Suppressor macrophage (primary cell): ENCODE measurements at places on chromosomes 12 and 14.

GRCh38 chr12:124852911-124853427 lies 10.7 kb downstream of the SCARB1 start:
- peak; percentile 68 for DNase-seq

DNA sequence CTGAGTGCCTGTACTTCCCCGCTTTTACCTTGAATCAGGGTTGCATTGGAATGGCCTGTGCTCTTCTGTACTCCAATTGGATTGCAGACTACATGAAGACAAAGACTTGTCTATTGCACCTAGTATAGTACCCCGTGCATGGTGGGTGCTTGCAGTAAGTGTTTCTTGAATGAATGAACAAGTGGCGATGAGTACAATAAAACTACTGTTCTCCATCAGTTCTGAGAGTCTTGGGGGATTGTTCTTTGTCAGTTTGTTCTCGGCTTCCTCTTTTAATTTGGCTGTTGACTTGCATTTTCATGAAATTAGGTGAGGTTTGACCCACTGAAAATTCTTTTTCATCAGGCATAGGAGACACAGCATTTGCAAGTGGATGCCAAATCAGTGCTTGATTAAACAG lies 34.1 kb downstream of the ERH start:
- no peak for DNase-seq

DNA sequence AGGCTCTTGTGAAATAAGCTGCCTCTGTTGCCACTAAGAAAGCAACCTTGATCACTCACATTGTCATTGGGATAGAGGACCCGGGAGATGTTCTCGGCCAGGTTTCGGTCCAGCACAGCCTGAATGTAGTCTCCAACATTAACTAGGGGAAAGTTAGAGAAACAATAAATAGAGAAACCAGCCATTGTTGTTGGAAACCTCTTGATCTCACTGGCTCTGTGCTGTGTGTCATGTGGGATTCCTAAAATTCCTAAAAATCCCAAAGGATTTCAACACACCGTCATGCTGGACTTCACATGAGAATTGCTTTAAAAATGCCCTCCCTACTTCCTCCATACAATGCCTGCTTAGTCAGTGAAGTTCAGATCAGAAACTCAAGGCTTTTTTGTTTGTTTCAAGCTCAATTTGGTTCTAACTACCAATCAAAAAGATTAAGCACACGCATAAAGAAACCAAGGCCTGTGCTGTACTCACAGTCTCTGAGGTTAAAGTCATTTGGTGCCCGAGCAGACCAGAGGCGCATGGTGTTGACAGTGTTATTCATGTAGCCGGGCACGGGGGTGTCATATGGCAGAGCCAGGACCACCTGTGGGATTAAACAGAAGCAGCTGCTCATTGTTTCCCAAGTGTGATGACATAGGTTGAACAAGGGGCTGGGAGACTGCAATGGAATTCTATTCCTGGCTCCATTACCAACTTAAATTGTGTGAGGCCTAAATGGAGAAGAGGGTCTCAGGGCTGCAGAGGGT lies 23.6 kb downstream of the PYGL start:
- no peak for DNase-seq

DNA sequence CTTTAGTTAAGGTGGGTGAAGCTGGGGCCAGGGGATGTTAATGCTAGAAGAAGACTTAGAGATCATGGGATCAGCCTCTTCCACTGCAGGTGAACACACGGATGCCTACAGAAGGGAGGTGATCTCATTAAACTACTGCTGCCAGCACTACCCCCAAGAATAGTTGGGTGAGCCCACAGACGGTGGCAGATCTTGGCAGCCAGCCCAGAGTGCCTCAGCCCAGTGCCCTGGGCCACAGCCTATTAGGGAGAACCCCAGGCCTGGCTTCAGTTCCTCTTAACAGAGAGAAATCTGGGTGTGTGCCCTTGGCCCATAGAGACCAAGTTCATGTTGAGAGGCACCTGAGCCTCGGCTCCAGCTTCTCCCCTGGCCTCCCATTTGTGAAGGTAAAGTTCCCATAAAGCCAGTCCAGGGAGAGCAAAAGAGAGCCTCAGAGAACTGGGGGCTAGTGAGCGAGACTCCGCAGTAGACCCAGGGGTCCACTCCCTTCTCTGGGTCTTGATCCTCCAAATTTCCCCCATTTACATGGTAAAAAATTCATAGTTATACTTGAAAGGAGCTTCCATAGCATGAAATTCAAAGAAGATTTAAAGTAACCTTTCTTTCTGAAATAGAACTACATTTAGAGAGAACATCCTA lies 125.0 kb upstream of the CCND2 start:
- DNase-seq: peak; percentile 93

DNA sequence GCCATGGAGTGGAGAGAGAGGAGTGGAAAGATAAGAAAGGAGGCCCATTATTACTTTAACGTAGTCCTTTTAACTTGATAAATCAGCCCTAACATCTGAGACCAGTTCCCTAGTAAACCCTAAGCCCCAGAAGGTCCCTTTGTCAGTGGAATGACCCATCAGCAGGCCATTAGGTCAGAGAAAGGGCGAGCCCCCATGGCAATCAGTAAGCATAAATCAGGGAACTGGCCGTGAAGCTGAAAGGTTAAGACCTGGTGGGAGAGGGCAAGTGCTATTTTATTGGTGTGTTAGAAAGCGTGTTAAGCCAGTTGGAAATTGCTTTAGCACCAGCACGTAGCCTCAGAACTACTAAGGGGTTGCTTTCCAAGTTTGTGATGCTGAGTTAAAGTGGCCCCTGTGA lies 708.0 kb downstream of the BCL11B start:
- DNase-seq: no peak

DNA sequence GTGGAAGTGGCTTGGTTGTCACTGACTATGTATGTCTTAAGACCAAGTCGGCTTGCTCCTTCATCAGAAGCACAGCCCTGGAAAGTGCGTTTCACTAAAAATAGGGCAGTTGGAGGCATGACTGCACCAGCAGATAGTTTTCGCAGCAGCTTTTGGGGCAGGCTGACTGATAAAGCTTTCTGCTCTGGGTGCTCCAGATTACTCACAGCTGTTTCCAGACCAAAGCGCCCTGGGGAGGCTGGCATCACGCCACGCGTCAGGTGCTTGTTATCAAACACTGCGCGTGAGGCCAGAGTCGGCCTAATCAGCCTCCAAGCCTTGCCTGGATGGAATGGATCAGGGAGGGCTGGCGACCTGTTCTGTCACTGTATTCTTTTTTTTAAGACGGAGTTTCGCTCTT lies 13.3 kb upstream of the LRRC10 start:
- no peak for DNase-seq

DNA sequence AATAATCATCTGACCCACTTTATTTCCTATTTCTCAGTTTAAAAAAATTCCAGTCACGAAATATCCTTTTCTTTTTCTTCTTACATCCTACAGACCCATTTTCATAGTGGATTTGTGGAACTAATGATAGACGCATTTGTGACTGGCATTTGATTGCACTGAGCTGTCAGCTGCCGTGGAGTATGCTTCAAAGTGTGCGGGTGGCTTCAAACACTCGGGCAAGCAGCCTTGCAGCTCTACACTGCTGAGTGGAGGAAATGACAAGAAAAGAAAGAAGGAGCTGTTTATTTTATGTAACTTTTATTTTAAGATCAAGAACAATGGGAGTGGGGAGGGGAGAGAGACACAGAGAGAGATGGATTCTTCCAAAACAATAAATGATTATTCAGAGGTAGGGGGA lies 112.8 kb upstream of the NAP1L1 start:
- DNase-seq: no peak

GRCh38 chr14:30287579-30288445 lies 271.1 kb upstream of the G2E3 start:
- DNase-seq: no peak

DNA sequence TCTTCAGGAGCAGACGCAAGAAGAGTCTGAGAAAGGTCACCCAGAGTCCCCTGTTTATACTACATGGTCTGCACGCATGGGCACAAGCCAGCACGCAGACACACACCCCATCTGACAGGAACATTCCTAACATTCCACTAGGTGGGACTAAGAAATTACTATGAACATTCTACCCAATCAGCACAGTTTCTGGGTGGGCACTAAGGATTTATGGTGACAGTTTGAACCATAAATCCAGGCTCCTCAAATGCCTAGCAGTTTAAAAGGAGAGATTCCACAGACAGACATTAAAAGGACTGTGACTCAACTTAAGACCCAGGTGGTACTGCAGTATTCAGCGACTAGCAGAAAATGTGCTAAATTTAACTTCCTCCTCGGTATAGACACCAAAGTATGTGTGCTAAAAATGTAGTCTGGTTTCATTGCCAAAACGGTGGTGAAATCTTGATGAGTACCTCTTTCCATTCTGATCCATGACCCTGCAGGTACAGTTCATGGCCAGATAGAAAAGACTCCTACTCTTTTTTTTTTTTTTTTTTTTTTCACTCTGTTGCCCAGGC lies 16.2 kb downstream of the ABHD4 start:
- no peak for DNase-seq

- DNase-seq: no peak
These were observed 57.5 kb downstream of the ANAPC7 start for GRCh38 chr12:110345963-110346362.

DNA sequence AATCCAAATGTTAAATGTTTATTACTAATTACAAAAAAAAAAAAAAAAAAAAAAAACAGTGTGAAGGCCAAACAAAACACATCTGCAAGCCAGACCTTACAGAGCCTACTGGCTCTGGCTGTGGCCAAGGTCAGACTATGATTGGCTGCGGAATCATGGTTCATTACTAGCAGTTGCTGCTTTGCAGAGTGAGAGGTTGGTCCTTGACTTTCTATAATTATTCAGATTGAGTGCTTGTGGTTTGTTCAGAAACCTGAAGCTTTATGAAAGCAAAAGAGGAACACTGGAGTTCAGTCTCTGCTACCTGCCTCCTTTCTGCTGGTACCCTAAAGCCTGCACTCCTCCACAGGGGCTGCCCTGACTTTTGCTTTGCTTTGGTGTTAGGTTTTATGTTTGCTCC lies 550.9 kb downstream of the BCL11B start:
- no peak for DNase-seq

DNA sequence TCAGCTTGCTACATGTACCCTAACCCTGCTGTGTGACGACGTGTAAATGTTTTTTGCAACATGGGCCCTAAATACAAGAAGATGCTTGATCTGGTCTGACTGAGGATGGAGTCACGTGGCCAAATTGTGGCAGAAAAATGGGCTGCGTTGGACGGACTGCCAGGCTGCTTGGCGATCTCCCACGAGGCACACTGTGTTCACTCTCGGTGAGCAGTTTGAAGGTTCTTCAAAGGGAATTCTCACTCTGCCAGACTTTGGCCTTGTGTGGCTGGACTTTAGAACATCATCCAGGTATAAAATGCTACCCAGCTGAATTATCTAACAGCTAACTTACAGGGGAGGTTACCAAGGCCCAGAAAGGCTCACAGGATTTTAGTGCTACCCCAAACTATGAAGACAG lies 85.1 kb downstream of the KDM2B start:
- DNase-seq: no peak

- DNase-seq: no peak
These were observed 49.9 kb downstream of the PELI2 start for GRCh38 chr14:56168007-56168616.

DNA sequence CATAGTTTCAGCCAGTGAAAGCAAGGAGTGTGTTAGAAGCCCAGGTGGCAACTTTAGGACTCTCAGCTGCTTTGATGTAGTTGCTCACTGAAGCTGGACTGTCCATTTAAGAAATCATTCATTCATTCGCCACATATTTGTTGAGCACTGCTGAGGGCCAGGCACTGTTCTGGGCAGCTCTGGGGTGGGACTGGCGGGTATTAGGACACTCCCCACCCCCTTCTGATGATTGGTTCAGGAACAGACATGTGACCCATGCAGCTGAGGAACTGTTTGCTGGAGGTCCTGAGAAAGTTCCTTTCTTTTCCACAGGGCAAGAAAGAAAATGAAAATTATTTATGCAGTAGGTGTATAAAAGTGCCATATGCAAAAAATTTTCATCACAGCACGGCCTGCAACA lies 70.3 kb upstream of the CHST11 start:
- DNase-seq: no peak

DNA sequence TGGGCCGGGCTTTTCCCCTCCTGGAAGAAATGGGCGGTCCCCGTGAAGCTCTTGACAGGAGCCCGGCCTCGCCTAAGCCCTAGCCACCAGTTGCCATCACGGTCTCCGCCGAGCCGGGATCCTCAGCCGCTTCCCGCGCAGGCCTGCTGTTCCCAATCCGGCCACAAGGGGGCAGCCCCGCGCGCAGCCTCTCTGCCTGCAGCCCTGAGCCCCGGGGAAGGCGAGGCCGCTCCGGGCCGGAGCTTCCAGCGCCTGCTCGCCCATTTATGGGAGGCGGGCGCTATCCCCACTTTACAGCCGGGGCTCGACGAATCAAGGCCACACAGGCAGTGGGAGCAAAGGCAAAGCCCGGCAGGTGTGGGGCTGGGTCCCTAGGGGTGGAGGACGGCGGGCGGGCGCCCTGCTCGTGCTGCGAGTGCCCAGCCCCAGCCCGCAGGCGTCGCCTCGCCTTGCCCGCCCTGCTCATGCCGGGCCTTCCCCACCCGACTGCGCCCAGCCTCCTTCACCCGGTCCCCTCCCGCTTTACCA lies 61.5 kb downstream of the LGMN start:
- peak; percentile 73 for DNase-seq

DNA sequence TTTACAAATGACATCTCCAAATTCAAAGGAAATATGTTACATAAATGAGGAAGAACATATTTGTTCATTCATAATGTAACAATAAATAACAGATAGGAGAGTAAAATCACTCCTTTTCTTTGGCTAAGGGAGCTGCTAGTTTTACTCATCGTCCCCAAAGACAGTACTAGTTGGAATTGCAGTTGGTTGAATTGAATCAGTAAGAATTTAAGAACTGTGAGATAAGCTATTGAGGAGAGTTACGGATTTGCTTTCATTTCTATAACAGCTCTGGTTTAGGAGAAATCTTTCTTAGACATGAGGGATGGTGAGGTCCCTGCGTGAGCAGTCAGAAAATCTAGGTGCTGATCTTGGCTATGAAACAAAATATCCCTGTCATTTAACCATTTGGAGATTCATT lies 402.8 kb downstream of the AEBP2 start:
- DNase-seq: no peak

DNA sequence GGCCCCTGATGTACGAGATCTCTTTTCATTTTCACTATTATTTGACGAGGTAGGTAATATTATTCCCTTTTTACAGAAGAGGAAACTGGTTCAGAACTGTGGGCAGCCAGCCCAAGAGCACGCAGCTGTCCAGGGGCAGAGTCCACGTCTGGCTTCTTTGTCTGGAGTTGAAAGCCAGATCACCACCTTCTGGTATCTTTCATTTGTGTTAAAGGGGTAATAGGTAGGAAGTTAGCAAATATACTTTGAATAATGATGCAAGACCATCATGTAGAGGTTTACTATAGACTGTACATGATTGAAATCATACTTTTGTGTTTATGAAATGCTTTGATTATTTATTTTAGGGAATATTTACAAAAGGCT lies 144.1 kb upstream of the AMIGO2 start:
- peak; percentile 40 for DNase-seq

DNA sequence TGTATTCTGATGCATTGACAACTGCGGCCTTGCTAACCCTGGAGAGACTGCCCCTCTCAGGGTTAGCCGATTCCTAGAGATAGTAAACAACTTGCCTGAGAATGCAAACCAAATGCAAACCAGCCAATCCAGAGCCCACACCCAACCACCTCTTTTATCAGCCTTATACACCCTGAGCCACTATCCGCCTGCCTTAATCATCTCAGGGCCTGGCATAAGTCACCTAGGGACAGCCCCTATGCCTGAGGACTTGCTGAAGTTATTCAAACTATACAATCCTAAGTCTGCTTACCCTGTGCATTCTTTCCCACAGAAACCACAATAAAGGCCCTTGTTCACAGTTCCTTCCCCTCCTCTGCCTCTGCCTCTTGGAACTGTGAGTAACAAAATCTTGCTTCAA lies 177.2 kb downstream of the KCNA5 start:
- DNase-seq: no peak
